ENCODE measurements at places on chromosomes 7 and 10.

DNA sequence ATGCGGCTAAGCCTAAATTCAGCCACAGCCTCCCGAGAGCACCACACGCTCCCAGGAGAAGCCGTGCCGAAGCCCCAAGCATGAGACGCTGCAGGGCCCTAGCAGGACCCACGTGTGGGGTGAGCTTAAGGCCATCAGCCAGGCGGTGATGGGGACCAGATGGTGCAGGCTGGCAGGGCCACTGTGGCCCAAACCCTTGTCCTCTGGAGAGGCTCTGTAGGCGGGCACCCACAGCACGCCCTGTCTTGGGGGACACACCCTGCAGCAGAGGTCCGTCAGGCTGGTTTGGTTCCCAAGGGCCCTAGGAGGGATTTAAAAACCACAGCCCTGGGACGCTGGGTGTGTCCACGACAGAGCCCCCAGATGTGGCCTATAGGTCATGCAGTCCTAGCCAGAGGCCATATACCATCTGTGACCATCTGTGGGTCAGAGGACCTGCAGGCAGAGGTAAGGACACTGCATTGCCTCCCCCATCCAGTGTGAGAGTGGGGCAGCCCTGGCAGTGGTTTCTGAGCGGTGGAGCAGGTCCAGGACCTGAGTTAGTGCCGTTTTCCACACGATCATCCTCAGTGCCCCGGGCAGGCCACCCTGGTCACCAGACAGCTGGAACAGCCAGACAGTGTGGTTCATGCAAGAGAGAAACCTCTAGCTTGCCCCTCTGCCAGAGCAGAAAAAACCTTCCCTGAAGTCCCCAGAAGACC, 39.6 kb upstream of the INPP5A start:
- DNase-seq: no peak

DNA sequence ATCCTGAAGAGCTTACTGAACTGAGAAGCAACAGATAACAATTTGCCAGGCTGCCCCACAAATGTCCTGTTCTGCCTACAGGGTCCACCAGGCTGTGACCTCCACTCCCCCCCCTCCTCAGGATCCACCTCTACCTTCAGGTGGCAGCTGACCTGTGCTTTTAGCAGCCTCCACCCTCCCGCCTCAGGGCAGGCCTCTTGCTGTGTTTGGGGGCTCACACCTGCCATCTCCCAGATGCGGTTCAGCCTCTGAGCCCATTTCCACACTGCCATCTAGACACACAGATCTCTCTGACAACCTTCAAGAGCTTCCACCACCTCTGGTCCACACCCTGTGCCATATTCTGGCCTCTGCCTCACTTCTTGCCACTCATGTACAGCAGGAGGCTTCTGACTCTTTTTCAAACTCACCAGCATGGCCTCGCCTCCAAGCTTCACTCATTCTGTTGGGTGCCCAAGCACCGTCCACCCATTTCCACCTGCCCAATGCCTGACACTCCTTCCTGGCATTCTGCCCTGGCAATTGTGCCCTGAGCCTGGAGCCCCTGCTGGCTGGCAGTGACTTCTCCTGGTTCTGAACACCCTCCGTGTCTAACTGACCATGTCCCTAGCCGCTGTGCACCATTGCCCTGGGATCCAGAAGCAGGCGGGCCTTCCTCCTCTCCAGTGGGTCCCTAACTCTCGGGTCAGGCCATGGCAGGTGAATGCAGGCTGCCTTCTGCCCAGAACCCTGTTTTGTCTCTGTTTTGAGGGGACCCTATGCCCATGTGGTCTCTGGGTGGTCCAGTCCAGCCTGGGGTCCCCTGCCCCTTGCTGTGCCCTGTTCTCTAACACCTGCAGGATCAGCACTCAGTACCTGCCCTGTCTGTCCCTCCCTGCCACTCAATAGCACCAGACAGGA, 18.5 kb downstream of the TMEM72 start:
- DNase-seq: no peak

GRCh38 chr7:7817748-7818147, 99.3 kb upstream of the RPA3 start:
- DNase-seq: no peak

DNA sequence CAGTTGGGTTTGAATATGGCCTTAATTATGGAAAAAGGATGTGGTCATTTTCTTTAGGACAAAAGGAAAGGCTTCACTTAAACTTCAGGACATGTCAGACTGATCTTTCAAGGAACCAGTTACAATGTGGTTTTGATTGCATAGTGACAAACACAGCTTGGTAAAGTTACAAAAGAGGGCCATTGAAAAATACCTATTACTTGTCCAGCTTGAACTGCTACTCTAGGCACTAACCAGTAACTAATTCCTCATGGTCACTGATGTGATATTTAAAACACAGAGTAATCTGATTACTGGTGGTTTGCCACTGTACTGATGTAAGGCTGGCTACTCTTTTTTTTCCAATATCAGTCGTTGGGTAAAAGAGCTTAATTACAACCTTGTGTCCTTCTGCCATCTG, 22.6 kb downstream of the TES start:
- DNase-seq: no peak

GRCh38 chr10:75146780-75147179, 35.3 kb downstream of the SAMD8 start:
- DNase-seq: peak; percentile 30

DNA sequence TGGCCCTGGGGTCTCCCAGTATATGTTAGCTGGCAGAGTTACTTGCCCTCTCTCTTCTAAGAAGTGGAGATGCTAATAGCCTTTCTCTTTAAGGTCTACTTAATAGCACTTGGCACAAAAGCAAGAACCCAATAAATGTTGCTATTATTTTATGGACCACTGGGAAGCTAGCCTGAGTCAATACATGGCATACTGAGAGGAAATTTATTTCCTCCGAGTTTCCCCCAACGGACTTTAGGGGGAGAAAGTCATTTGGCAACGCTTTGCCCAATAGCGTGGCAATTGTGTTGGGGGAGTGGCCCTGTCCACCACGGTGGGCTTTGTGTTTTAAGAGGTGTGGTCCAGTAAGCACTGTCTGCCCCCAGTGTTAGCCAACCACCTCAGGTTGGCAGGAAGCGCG, 87.4 kb upstream of the SMNDC1 start:
- no peak for DNase-seq

DNA sequence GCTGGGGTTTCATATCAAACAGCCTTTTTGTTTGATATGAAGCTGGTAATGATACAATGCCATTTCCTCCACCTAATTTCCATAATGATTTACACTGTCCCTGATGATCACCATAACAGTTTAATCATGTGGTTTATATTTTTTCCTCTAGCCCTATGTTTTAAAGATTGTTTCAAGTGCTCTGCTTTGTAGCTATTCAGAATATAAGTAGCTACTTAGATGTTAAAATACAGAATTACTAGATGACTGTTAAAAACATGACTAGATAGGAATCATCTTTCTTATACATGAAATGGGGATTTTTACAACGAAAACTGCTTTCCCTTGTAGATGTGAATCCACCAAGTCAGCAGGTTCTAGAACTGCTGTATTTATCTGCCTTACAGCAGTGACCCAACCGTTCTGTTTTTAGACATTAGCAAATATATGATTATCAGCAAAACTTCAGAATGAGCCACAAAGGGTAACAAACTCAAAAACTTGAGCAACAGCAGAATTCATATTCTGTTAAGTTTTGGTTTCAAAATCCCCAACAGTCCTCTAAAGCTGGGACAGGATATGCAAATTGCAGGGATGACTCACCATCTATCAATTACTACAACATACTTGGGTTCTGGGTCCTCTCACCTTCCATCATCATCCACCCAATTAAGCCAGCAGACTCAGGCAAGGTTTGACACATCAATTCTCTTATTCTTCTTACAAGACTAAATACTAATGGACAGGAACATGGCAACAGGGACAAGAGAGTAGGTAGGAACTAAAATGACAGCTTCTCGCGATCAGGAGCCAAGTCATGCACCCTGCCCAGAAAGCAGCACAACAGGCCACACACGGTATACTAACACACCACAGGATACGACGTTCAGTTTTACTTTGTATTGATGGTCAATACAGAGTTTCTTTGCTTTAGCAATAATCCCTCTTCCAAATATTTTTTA, 83.9 kb downstream of the PIP4K2A start:
- DNase-seq: peak; percentile 43

- DNase-seq: no peak
Measured at GRCh38 chr7:142749218-142749993, at the start of gene PRSS1. Gene PRSS1 (plus strand): TSS chr7:142749472. CDS start chr7:142749485, 13 bp downstream.

DNA sequence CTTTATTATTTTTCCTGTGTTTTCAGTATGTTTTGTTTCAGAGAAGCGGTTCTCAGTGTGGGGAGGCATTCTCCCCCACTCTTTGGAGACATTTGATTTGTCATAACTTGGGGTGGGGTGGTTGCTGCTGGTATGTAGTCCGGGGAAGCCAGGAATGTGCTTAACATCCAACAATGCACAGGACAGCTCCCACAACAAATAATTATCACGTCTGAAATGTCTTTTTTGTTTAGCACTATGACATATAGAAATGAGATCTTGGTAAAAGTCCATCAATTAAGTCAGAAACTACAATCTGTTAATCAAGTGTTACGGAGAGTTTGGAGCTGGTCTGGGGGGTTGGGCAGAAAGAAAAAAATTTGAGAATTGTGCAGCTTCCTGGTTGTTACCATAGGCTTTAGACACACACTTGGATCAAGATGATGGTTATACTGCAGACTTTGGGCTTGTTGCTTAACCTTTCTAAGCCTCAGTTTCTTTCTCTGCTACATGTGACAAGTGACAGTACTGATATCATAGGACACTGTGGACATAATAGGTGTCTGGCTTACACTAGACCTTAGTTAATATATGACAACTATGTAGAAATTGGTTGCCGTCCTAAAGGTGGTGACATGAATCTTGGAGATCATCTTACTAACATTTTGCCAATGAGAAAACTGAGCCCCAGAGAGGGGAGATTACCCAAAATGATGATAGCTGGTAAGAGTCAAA, 113.7 kb downstream of the LRMDA start:
- DNase-seq: no peak

- DNase-seq: no peak
Measured at GRCh38 chr7:113367041-113367586, 248.8 kb upstream of the SMIM30 start.

GRCh38 chr10:289581-289980, 154.3 kb downstream of the ZMYND11 start:
- DNase-seq: no peak

GRCh38 chr7:93838966-93839365, 51.6 kb downstream of the TFPI2 start:
- DNase-seq: no peak

- no peak for DNase-seq
Measured at GRCh38 chr10:3951993-3952392, 167.0 kb upstream of the KLF6 start.

DNA sequence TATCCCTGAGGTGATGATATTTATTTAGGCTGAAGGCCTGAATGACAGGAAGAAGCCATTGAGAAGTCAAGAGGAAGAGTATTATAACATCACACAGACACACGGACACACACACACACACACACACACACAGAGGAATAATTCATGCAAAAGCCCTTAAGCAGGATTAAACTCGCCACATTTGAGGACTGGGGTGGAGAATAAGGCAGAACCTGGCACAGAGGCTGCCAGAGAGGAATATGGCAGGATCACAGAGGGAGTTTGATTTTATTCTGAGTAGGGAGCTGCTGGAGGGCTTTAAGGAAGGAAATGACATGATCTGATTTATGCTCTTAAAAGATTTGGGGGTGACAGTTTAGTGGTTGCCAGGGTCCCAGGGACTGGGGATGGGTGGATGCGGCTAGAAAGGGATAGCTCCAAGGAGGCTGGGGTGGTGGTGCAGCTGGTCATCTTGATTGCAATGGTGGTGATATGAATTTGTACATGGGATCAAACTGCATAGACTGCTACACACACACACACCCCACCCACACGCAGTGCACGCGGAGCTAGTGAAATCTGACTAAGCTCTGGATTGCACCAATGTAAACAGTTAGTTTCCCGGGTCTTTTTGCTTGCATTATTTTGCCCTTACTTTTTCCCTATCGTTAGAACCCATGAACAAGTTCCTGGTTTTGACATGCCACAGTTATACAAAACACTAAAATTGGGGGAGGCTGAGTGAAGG, 11.2 kb downstream of the SMURF1 start:
- no peak for DNase-seq

GRCh38 chr10:92916433-92916832, 68.1 kb downstream of the EXOC6 start:
- no peak for DNase-seq

- no peak for DNase-seq
Measured at GRCh38 chr10:8334631-8335030, 280.1 kb downstream of the GATA3 start.

DNA sequence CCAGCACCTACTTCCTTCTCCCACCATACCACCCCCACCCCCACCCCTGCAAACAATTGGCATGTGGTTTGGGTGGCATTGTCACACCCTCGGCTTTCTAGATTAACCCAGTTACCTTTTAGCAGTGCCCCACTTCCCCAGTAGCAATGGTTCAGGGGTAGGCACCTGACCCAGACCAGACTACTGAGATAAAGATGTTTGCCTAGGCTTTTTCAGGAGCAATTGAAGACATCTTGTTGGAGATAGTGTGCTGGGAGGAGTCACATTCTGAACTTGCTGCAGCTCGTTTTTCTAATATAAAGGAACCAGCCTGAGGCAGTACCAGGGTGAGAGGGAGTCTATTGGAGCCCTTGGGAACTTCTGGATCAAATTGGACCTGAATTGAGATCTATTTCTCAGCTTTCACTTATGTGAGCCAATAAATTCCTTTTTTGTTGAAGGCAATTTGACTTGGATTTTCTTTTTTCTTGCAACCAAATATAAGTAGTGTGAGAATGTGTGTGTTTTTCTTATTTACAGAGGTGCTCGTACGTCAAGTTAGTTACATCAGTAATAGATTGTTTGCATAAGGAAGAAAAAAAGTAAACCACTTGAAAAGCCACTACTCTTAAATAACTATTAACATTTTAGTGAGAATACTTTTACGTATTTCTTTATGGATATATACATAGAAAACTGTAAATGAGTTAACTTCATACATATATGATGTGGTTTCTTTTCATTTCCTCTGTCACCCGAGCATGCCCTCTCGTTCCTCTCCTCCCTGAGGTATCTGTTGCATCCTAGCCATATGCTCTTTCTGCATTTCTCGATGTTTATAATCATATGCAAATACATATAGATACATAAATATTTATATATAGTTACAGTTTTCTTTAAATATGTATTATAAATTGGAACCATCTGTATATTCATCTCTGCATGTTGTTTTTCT, 38.0 kb downstream of the RAB18 start:
- DNase-seq: no peak

DNA sequence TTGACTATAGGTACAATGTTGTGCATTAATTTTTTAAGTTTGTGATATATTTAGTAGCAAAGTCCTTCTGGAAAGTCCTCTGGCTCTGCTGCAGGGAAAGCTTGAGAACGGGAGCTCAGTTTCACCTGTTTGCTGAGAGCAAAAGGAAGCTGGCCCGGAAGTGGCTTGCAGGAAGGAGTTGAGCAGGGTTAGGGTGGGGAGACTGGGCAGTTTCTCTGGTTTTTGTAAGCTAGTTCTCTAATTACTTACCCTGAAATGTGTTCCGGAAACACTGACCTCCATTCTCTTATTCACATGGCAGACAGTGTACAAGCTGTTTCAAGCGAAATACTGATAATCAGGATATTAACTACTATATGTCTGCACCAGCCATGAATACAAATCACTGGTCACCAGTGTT, 22.3 kb downstream of the MAP3K8 start:
- no peak for DNase-seq

- no peak for DNase-seq
Measured at GRCh38 chr10:83343676-83344075, 795.6 kb upstream of the GHITM start.
